NB4 (cell line): ENCODE measurements at places on chromosomes 4 and X.

- no peak for DNase-seq
Observed at GRCh38 chr4:142043509-142043908, 407.1 kb downstream of the IL15 start.

DNA sequence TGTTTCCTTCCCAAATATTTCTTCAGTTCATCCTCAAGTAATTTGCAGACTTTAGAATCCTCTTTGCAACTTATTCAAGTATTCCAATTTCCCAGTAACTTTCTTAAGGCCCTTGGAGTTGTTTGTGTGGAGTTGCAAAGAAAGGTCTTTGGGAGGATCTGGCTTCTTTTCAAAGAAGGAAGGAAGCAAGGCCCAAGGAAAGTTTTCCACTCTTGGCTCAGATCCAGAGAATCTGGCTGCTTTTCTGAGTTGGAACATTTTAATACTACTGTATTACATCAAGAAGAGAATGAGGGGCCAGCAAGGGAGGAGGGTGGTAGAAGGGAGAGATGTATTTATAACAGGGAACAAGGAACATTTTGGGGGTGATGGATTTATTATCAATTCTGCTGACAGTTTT lies 10.5 kb downstream of the CDX4 start:
- no peak for DNase-seq

- peak; percentile 11 for DNase-seq
Observed at GRCh38 chr4:67332627-67333026, 212.7 kb downstream of the CENPC start.

- DNase-seq = no peak
Observed at GRCh38 chr4:124745985-124746801, 33.7 kb upstream of the ANKRD50 start.

- DNase-seq = no peak
Observed at GRCh38 chrX:4844376-4844775, 1130.9 kb upstream of the PRKX start.

DNA sequence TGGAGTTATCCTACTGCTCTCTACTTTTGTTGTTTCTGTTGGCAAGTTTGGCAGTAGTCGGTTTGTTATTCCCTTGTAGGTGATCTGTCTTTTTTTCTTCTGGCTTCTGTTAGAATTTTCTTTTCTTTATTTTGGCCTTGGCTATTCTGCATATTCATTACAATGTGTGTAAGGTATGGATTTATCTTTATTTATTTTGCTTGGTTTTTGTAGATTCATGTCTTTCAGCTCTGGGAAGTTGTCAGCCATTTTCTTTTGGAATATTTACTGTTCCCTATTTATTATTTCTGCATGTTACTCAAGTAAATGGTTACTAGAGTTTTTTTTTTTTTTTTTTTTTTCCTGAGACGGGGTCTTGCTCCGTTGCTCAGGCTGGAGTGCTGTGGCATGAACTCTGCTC lies 12.6 kb downstream of the ADD1 start:
- no peak for DNase-seq

DNA sequence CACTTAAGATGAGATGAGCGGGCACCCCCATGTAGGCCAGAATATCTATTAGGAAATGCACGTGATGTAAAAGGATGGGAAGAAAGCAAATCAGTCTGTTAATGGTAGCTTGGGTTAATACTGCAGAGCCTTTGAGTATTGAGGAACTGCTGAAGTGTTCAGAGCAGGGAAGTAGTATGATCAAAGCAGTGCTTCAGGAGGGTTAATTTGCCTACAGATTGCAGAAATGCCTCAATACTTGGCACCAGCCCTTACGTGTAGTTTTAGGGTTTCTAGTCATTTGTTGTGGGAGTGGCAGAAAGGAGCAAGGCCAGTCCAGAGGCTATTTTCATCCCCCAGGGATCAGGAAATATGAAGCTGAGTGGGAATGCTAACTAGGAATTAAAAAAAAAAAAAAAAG lies 19.7 kb downstream of the ZFX start:
- peak; percentile 24 for DNase-seq

GRCh38 chr4:179307297-179308136 lies 1865.3 kb upstream of the AGA start:
- DNase-seq = peak; percentile 53

GRCh38 chr4:58247792-58248191 lies 1137.6 kb upstream of the IGFBP7 start:
- DNase-seq = peak; percentile 24
